Stimulated activated CD4-positive, alpha-beta T cell treated with anti-CD3 and anti-CD28 coated beads, Interleukin-12 subunit alpha, Interleukin-12 subunit beta, amount 100 ng/mL, for 24 hours (primary cell): ENCODE measurements at places on chromosomes 2 and 18.

- no peak for DNase-seq
Measured at GRCh38 chr2:101153787-101154186, 2.6 kb upstream of the TBC1D8 start.

DNA sequence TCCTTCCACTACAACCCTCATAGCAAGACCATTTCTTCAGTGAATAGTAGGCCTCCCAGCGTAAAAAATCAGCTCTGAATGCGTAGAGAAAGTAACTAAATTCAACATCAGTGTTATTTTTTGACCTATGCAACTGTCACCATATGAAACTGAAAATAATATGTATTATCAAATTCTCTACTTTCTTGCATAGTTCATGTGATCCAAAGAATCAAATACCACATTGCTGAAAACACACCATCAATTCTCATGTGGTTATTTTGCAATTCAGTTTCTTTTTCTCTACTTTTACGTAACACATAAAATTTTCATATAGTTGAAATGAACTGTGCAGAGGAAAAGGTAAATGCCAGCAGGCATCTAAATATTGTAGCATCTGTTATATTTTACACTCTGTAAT lies 208.5 kb upstream of the SPOPL start:
- DNase-seq = no peak

- no peak for DNase-seq
Measured at GRCh38 chr2:217074576-217075255, 214.9 kb upstream of the TNP1 start.

DNA sequence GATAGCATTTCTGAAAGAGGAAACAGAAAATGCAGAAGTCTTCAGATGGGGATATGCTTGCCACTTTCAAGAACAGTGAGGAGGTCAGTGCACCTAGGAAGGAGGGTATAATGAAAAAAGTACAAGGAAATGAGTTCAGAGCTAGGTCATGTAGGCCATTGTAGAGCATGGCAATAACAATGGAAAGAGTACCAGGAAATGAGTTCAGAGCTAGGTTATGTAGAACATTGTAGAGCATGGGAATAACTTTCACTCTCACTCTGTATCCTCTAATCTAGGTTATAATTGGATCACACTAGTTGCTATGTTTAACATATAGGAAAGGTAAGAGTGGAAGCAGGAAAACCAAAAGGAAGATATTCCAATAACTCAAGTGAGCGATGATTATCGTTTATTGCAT lies 12.3 kb downstream of the SCG2 start:
- no peak for DNase-seq

- no peak for DNase-seq
Measured at GRCh38 chr2:7407001-7407400, 489.8 kb downstream of the RNF144A start.

GRCh38 chr2:27320958-27321543 lies 1.8 kb downstream of the MPV17 start:
- DNase-seq = no peak

DNA sequence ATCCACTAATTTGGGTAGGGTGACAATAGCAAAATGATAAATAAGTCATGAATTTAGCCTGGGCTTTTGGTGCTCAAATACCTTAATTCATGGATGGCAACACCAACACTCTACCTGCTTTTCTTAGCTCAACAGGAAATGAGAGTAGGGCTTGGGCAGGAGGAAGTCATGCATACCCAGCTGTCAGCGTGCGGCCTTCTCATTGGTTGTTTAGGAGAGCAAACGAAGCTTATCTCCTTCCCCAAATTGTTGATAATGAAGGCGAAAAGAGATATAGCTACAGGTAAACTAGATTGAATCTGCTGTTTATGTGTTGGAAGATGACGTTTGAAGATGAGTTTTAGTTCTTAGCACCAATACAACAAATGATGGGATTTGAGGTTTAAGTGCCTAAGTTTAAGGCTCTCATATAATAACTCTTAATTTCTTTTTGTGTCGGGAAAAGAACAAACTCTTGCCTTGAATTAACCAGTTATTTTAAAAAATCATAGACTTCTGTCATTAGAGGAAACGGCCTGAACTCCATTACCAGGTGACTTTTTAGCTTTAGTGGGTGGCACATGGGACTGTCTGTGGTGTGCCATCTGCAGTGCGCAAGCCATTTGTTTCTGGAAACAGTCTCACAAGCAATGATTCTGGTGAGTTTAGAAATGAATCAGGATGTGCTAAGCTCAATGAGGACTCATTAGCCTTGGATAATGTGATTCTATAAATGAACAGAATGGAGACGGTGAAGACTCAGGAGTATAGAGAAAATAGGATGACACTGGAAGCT lies 19.8 kb downstream of the MAP4K4 start:
- no peak for DNase-seq

DNA sequence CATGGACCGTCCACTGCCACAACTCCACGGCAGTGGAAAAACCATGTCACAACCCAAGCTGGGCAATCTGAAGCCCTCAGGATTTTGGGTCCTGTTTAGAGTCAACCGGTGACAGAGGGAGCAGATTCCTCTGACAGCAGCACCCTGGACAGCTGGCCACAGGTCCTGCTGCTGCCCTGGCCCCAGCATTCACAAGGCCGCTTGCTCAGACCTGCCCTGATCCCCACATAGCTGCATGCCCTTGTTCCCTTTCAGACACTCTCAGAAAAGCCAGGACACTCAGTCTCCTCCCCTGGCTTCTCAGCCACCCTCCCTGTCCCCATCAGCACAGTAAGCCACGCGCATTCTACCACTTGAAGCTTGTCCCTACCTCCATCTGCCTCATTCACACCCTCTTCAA lies 1.6 kb downstream of the COPS9 start:
- DNase-seq = no peak

DNA sequence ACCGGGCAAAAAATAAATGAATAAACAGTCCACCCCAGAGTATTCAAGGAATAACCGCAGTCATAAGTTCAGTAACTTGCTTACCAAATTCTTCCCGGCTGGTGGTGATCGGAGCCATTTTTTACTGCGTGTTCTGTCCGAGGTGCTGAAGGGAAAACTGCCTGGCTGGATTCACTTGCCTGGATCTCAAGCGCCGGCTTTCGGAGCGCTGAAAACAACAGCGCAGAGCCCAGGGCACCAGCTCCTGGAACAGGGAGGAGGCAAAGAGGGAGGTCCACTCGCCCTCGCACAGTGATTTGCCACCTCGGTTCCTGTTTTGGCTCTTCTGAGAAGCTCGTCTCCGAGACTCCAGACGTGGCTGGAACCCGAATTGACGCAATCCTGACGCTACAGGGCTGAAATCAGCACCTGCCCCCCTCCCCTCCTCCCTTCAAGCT lies at the start of gene SYT4:
Gene SYT4, minus strand, starts transcription at position 327 of the 437 bp plus-strand sequence. Its CDS starts 209 bp downstream, at position 118.
- DNase-seq = no peak
